Fibroblast of lung (primary cell): ENCODE measurements at places on chromosomes 5 and 9.

GRCh38 chr5:77209495-77210090 is 887 bp upstream of the PDE8B start:
- no peak for DNase-seq

- no peak for DNase-seq
These were observed 215.5 kb downstream of the FSTL4 start for GRCh38 chr5:133396814-133397213.

DNA sequence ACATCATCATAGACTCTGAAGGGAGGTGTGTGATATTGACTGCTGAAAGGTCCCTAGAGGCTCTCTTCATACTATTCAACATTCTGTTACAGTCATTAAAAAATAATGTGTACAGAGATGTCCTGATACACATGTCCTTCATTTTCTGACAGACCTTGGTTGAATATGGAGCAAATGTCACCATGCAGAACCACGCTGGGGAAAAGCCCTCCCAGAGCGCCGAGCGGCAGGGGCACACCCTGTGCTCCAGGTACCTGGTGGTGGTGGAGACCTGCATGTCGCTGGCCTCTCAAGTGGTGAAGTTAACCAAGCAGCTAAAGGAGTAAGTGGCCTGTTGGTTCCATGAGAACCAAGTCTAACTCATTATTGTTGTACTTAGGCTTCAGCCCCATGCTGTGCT is 132.4 kb downstream of the SNCAIP start:
- no peak for DNase-seq

GRCh38 chr9:129383019-129383560 is 205.0 kb upstream of the IER5L start:
- DNase-seq, result no peak

- no peak for DNase-seq
These were observed 329.0 kb upstream of the PANK3 start for GRCh38 chr5:168908207-168908606.

GRCh38 chr5:141691286-141691866 is 9.3 kb upstream of the ARAP3 start:
- no peak for DNase-seq

DNA sequence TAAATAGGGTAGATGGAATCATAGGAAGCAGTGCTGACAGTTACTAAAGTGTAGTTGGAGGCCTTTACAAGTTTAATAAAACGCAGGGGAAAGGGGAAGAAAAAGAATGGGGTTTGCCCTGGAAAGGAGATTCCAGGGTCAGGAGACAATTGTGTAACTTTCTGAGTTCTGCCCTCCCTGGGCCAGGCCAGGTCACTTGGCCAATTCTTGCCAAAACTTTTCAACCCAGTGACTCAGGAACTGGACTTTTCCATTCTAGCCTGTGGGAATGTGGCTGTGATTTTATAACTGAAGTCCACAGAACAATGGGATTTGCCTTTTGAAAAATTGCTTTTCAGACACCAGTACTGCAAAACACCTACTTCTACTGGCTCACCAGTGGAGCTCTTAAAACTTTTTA is 289.8 kb upstream of the ANKRD55 start:
- DNase-seq, result peak; percentile 62

- DNase-seq, result peak; percentile 87
These were observed 563.9 kb upstream of the ADAMTS16 start for GRCh38 chr5:4576161-4576748.

GRCh38 chr5:172744123-172745104 is 26.6 kb downstream of the DUSP1 start:
- DNase-seq, result no peak

DNA sequence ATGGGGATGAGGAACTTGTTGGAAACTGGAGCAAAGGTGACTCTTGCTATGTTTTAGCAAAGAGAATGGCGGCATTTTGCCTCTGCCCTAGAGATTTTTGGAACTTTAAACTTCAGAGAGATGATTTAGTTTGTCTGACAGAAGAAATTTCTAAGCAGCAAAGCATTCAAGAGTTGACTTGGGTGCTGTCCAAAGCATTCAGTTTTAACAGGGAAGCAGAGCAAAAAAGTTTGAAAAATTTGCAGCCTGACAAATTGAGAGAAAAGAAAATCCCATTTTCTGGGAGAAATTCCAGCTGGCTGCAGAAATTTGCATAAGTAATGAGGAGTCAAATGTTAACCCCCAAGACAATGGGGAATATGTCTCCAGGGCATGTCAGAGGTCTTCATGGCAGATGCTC is 682.3 kb upstream of the ST8SIA4 start:
- DNase-seq, result no peak

DNA sequence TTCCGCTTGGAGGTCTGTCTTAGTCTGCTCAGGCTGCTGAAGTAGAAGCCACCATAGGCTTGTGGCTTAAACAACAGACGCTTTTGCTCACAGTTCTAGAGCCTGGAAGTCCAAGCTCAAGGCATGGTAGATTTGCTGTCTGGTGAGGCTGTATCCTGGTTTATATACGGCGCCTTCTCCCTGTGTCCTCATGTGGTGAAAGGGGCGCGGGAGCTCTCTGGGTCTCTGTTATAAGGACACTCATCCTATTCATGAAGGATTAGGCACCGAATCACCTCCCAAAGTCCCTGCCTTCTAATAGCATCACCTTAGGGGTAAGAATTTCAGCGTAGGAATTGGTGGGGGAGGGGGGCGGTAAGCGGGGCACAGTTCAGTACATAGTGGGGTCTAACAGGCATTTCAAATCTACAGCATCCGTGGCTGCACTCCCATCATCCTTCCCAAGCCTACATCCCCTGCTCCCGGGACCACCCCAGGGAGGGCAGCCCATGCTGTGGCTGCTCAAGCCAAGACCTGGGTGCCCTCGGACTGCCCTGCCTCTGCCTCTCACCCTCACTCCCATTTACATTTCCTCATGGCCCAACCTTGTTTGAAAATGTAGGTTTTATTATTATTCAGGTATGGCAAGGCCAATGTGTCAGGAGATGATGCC is 15.1 kb upstream of the LPCAT1 start:
- no peak for DNase-seq

GRCh38 chr5:94420885-94421284 is 197.5 kb downstream of the KIAA0825 start:
- no peak for DNase-seq

- no peak for DNase-seq
These were observed 9.4 kb downstream of the CRB2 start for GRCh38 chr9:123365287-123365880.

DNA sequence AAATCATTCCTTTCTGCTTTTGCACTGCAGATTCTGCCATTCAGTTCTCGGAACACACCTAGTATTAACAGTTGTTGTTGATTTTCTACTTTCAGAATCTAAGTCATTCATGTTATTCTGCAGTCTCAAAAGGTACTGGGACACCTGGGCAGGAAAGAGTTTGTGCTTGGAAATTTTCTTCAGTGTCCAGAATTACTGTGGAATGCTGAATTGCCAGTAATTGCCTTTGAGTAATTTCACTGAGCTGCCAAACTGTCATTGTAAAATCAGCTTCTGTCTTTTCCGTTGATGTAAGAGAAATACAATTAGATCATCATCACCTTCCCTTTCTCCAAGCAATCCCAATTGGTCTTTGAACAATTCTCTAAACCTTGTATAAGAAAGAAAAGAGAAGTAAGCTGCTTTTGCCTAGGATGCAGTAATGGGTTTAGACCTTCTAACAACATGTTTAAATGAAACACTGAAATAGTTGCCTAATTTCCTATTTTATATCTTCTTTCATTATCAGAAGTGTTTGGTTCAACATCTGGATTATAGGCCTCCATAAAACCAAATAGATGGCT is 75.7 kb upstream of the TGFBR1 start:
- no peak for DNase-seq

- peak; percentile 98 for DNase-seq
These were observed 21.5 kb downstream of the SHB start for GRCh38 chr9:38047301-38048251.

DNA sequence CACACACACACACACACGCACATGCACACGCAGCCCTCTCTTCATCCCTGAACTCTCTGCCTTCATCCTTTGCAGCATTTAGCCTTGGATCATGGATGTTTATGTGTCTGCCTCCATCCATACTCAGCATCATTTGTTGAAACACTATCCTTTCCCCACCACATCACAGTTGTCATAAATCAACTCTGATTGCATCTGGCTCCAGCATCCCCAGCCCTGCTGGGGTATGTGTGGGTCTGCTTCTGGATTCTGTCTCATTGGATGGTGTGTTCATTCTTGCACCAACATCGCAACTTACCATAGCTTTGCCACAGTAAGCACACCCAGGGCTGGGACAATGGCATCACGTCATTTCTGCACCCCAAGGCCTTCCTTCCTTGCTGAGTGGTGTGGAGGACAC is 175.4 kb downstream of the RGS3 start:
- DNase-seq, result no peak

DNA sequence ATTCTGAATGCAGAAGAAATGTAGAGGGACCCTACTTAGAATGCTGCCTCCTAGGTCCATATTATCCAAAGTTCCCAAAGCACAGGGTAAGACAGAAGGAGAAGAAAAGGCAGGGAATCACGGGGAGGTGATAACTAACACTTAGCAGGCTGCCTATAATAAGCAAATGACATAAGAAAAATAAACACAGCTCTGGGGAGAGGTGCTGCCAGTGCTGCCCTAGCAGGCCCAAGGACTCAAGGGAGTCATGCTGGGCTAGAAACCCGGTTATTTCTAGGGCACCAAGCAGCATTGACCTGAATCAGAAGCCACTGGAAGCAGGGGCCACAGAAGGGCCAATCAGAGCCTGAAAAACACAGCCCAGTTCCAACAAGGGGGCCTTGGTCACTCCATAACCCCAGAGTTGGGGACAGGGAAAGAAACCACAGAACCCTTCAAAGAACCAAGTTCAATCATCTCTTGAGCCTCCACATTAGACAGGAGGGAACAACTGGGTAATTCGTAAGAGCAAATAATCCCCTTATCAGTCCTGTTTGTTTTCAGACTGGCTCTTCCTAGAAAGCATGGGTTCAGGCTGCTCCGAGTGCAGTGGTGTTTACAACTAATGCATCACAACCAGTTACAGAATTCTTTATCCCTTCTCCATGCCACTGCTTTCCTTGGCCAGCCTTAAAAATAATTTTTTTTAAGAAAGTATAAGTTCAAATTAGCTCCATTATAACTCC is 24.0 kb downstream of the NRG2 start:
- no peak for DNase-seq

DNA sequence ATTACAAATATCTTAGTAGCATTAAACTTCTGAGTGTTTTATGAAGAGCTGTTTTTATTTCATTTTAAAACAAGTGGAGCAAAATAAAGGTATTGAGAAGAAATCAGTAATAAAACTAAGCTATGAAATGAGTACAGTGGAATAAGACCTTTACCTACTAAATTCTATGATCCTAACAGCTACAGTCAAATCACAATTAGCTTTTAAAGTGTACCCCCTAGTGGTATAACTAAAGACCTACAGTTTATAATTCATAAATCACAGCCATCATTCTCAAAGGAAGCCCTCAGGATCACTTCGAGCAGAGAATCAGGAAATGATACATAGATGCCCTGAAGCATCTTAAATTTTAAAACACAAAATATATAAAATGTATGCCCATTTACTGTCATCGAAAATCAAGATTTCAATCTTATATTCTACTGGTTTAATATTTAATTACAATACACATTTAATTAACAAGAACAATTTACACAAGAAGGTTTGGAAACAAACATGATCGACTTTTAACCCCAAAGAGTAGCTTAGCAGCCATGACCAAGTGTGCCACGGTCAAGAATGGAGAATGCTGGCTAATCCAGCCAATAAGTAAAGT is 12.3 kb downstream of the CCNH start:
- DNase-seq, result peak; percentile 27

- peak; percentile 87 for DNase-seq
These were observed 51.9 kb upstream of the ZBED3 start for GRCh38 chr5:77139001-77139400.

GRCh38 chr9:32589083-32589723 is 16.2 kb upstream of the NDUFB6 start:
- DNase-seq, result peak; percentile 69

- DNase-seq, result no peak
These were observed 20.8 kb downstream of the TMEM245 start for GRCh38 chr9:109098960-109099308.

- DNase-seq, result peak; percentile 89
These were observed 4.9 kb upstream of the C7 start for GRCh38 chr5:40904205-40904993.

DNA sequence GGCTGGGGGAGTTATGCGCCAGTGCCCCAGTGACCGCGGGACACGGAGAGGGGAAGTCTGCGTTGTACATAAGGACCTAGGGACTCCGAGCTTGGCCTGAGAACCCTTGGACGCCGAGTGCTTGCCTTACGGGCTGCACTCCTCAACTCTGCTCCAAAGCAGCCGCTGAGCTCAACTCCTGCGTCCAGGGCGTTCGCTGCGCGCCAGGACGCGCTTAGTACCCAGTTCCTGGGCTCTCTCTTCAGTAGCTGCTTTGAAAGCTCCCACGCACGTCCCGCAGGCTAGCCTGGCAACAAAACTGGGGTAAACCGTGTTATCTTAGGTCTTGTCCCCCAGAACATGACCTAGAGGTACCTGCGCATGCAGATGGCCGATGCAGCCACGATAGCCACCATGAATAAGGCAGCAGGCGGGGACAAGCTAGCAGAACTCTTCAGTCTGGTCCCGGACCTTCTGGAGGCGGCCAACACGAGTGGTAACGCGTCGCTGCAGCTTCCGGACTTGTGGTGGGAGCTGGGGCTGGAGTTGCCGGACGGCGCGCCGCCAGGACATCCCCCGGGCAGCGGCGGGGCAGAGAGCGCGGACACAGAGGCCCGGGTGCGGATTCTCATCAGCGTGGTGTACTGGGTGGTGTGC is at the start of gene RXFP3:
RXFP3 (plus strand) TSS at position 6 of the 636 bp plus-strand sequence; CDS start at position 361, 355 bp downstream.
- peak; percentile 52 for DNase-seq

- DNase-seq, result no peak
These were observed 92.3 kb downstream of the CAAP1 start for GRCh38 chr9:26800322-26800721.

- peak; percentile 21 for DNase-seq
These were observed 467.1 kb downstream of the ZNF608 start for GRCh38 chr5:124279146-124279876.

- no peak for DNase-seq
These were observed 244.3 kb downstream of the FAM170A start for GRCh38 chr5:119873611-119874010.

DNA sequence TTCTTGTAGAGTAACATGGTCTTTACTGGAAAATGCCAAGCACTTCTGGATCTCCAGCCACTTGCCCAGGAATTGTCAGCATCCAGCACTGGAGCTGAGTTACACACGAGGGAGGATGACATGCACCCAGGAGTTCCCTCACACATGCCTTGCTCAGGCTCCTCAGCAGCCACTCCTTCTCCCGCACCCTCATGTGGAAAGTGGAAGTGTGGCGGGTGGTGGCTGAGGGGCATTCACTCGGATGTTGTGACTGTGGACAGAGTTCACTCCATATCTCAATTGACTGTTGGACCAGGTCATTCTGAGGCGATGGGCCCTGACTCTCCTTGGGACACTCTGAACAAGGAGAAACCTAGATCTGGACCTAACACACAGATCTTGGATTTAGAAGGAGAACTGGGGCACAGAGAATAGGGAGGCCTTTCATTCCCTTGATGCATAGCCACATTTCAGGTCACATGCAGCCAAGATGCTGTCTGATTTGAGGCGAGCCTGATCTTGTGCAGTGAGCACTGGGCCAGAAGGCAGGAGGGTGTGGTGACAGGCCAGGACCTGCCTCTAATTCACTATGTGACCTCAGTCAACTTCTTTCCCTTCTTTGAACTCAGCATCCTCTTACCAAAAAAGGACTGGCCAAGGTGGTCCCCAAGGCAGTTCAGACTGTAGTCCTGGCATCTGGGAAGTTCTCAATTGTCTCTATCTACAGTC is 62.1 kb downstream of the CYSTM1 start:
- DNase-seq, result no peak
